Activated CD4-positive, alpha-beta T cell treated with anti-CD3 and anti-CD28 coated beads, Interleukin-10, Interleukin-2, amounts not matched to agents 100 ng/mL and 50 ng/mL, durations not matched to agents 16 hours and 8 hours (primary cell): ENCODE measurements at places on chromosomes 16 and 17.

- DNase-seq, result no peak
Measured at GRCh38 chr16:71631776-71632175, 5.8 kb downstream of the MARVELD3 start.

DNA sequence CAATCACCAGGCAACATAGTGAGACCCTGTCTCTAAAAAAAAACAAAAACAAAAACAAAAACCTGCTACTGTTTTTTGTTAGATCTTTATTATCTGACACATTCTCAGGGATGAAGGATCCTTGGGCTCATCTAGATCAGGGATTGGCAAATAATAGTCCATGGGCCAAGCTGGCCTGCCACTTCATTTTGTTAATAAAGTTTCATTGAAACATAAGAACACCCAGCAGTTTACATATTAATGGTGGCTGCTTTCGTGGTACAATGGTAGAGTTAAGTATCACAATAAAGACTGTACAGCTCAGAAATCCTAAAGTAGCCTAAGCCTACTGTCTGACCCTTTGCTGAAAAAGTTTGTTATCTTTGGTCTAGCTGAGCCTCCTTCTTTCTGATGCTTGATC, 32.9 kb upstream of the CLEC18A start:
- DNase-seq, result no peak

DNA sequence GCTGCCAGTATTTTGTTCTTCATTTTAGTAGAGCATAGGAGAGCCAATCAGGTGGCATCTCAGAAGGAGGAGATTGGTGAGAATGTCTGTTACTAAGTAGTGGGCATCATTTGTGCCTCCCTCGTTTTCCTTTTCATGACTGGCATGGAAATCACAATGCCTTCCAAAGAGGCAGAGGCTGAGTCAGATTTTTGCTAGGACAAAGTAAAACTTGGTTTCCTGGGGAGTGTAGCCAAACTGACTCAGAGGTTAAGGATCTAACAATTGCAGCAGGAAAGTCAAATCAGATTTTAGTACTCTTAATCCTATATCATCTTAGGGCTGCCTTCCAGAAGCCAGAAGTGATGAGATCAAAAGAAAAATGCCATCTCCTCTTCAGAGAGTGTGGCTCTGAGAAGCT, 138.7 kb downstream of the ANKFN1 start:
- no peak for DNase-seq

GRCh38 chr17:78610951-78611511, 33.8 kb upstream of the DNAH17 start:
- DNase-seq, result no peak

- DNase-seq, result no peak
Measured at GRCh38 chr17:40962059-40962561, 4.6 kb downstream of the KRT39 start.

DNA sequence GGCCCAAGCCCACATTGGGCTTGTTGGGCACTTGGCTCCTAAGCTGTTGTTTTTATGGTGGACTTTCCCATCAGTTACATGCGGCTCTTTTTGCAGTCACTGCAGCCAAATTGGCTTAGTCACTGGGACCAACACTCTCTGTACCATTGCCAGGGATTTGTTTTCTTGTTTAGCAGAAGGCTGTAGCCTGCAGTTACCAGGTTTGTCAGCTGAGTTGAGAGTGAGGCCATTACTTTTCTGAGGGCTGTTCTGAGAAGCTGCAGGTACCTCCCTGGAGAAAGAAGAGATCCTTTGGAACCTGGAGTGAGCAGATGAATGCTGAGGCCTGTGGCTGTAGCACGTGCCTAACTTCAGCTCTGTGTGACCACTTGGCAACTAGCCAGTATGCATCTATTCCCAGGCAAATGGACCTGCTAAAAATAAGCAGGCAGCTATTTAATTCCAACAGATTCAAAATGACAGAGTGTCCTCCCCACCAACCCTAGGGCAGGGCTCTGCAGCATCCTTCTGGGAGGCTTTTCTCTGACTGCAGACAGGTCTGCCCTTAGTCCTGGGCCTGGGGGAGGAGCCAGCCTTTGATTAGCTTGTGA, 12.9 kb downstream of the AKAP1 start:
- DNase-seq, result no peak

DNA sequence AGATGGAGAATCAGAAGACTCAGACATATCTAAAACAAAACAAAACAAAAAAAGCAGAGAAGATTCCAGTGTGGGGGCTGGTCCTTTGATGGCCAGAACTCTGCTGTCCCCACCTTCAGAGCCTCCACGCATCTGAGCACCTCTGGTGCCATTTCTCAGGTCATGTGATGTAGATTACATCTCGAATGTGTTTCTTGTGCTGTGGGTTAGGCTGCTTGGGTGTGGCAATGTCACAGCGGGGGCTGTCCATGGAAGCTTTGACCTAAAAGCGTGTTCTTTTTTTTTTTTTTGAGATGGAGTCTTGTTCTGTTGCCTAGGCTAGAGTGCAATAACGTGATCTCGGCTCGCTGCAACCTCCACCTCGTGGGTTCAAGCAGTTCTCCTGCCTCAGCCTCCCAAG, 51.2 kb downstream of the PLD6 start:
- no peak for DNase-seq

GRCh38 chr17:50596191-50597037, 35.9 kb downstream of the CACNA1G start:
- DNase-seq, result no peak

- no peak for DNase-seq
Measured at GRCh38 chr16:88499292-88499691, 46.2 kb downstream of the ZFPM1 start.

DNA sequence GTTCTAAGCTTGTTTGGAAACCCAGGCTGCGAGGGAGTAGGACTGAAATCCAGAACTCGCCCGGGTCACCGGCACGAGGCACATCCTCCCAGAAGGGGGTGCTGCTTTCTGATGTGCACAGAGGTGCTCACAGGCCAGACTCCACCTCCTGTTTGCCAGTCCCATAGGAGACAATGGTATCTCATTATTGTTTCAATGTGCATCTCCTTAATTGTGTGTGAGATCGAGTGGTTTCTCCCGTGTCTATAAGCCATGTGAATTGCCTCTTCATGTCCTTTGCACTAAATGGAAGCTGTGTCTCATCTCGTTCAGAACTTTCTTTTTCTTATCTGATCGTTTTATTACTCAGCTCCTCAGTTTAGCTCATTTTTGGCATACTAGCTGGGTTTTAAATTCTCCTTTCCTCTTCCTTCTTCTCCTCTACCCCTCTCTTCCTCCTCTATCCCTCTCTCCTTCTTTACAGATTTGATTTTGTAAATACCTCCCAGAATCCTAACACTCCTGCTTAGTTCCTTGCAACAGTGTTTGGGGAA, 32.1 kb upstream of the PRKCB start:
- DNase-seq, result peak; percentile 80

DNA sequence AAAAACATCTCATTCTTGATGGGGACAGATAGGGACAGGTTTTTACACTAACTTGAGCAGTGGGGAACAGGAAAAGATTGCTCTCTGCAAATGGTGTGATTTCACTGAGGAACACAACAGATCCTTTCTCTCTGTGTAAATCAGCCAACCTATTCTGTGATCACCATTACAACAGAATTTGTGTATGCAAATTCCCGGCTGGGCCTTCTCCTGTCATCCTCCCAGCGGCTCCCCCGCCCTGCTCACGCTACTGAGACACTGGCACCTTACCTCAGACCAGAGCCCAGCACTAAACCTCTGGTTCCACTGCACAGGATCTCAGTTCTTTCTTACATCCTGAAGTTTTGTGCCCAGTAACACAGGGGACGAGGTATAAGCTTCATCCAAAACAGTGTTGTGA, 97.0 kb upstream of the FA2H start:
- DNase-seq, result no peak

DNA sequence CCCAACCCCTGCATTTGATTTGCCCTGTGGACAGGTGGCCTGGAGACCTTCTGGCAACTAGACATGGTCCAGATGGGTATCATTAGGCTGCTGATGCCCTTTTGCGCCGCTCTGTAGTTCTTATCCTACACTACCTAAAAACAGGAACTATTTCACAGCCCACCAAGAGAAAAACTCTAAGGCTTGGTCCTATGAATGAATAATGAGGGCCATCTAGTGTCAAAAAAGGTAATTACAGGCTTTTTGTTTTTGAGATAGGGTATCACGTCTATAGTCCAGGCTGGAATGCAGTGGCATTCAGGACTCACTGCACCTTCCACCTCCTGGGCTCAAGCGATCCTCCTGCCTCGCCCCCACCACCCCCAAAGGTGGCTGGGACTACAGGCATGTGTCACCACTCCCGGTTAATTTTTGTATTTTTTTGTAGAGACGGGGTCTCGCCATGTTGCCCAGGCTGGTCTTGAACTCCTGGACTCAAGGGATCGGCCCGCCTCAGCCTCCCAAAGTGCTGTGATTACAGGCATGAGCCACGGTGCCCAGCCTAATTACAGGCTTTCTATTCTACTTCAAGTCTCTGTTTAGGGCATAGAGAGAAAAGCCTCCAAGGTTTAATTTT, 20.9 kb downstream of the COIL start:
- peak; percentile 67 for DNase-seq

DNA sequence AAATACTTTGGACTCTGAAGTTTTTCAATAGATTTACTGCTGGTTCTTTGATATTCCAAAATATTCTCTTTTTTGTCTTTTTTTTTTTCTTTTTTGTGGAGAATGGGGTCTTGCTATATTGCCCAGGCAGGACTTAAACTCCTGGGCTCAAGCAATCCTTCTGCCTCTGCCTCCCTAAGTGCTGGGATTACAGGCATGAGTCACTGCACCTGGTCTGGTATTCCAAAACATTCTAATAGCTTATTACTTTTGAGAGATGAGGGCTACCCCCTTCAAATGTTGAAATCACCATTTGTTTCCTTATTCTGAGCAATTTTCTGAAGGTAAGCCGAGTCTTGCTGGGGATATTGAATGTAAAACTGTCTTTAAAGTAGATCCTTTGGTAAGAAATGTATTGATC, 55.0 kb upstream of the TEX2 start:
- DNase-seq, result no peak
